Lower lobe of right lung (tissue), 2 donors: ENCODE measurements at places on chromosomes 3 and 15. TPM values are rescaled to one million over a fixed set of nuclear protein-coding genes. Genes with fewer than 3 reads are reported as not detected.
A peak's percentile ranks its signal among the peaks of the same experiment; 100 is the strongest.

- H3K36me3 ChIP-seq = no peaks in the 10 kb centered on the region
- H3K4me1 ChIP-seq = no peaks in the 10 kb centered on the region
- no peak overlapping the region for H3K4me3 ChIP-seq
- no peak for DNase-seq
- no peaks in the 10 kb centered on the region for H3K27me3 ChIP-seq
- no peak overlapping the region for H3K27ac ChIP-seq
Measured at GRCh38 chr15:101732772-101733171, 8.5 kb upstream of the TARS3 start.

GRCh38 chr15:93289941-93290617, 201.1 kb upstream of the RGMA start:
- no peak overlapping the region for H3K4me3 ChIP-seq
- DNase-seq = no peak
- H3K36me3 ChIP-seq = no peaks in the 10 kb centered on the region
- no peak overlapping the region for H3K27ac ChIP-seq
- no peaks in the 10 kb centered on the region for H3K4me1 ChIP-seq

DNA sequence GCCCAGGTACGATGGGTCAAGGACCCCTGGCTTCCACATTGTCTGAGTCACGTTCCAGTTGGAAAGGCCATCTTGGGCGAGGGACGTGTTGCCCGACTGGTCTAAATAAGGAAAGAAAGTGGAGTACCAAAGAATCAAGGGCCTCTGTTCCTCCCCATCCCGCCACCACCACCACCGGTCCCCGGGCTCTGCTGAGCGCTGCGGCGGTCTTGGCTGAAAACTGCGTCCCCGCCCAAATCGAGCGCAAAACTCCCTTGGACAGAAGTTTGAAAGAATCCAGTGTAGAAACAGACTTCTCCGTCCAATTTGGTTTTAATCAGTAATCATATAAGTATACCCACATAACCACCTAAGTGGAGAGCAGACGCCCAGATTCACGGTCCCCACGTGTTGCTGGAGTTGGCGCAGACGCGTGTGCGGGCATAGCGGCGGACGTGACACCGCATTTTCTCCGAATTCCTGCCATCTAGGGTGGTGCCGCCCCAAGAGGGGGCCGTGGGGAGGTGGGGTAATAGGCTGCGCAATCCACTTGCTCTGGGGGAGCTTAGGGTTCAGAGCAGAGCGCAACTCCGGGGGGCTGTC, 243.8 kb upstream of the TOPAZ1 start:
- peaks cover 52% of the 10 kb centered on the region for H3K4me1 ChIP-seq
- no peak overlapping the region for H3K27ac ChIP-seq
- DNase-seq = peak; percentile 42
- peak overlapping the region; percentile 59 for H3K4me3 ChIP-seq
- peaks cover 95% of the 10 kb centered on the region for H3K27me3 ChIP-seq

DNA sequence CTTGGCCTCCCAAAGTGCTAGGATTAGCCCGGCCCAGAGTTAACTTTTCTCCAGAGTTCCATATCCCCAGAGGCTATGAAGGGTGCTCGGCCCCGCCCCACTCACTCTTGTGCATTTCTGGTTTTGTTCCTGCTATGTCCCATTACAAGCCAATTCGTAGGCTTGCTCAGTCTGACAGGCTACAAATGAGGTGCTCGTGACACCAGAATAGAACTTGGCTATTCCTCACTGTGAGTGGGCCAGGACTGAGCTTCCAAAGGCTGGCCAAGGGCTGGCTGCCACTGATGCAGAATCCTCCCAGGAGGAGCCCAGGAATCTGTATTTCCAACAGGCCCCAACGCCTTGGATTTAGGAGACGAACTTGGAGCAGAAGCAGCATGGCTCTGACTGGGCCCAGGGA, 282.7 kb upstream of the C2CD4B start:
- peaks cover 9% of the 10 kb centered on the region for H3K4me1 ChIP-seq
- H3K4me3 ChIP-seq = no peak overlapping the region
- no peak overlapping the region for H3K27ac ChIP-seq
- DNase-seq = no peak

PPIP5K1 gene
- 31.6 TPM for total RNA-seq

DNA sequence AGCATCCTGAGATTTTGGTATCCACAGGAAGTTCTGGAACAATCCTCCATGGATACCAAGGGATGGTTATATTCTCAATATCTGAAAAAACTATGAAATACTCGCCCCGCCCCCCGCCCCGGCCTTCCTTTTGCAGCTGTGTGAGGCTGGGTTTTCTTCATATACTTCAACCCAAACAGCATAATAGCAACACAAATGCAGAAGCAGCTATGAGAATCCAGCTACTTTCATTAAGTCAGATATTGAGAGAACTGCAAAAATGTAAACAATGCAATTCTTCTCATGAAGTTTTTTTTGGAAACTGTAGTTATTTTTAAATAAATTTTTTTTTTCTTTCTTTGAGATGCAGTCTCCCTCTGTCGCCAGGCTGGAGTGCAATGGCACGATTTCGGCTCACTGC, 10.9 kb upstream of the IDH2 start:
- no peaks in the 10 kb centered on the region for H3K4me1 ChIP-seq
- no peaks in the 10 kb centered on the region for H3K27me3 ChIP-seq
- H3K27ac ChIP-seq = no peak overlapping the region
- H3K4me3 ChIP-seq = no peak overlapping the region
- no peak for DNase-seq

- H3K27ac ChIP-seq = no peak overlapping the region
- no peaks in the 10 kb centered on the region for H3K27me3 ChIP-seq
- no peak for DNase-seq
- no peaks in the 10 kb centered on the region for H3K36me3 ChIP-seq
- H3K4me1 ChIP-seq = peaks cover 4% of the 10 kb centered on the region
Measured at GRCh38 chr3:100089812-100090668, 24.3 kb downstream of the FILIP1L start.

DNA sequence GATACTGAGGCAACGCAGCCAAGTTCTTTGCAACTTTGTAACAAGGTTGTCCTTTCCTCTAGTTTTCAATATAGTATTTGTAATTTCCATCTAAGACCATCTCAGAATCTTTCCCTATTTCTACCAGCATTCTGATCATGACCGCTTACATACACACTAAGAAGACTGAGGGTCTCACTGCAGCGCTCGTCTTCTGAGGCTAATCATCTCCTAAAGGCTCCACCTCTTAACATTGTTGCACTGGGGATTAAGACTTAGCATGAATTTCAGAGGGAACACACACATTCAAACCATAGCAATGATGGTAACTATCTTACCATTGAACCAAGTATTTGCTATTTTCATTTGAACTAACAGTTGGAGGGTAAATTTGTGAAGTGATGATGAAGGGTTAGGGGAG, 463.3 kb upstream of the CCDC54 start:
- H3K27me3 ChIP-seq = no peaks in the 10 kb centered on the region
- no peaks in the 10 kb centered on the region for H3K4me1 ChIP-seq
- H3K36me3 ChIP-seq = no peaks in the 10 kb centered on the region
- no peak overlapping the region for H3K4me3 ChIP-seq
- DNase-seq = no peak
- no peak overlapping the region for H3K27ac ChIP-seq

- DNase-seq = no peak
- no peak overlapping the region for H3K4me3 ChIP-seq
- no peaks in the 10 kb centered on the region for H3K27me3 ChIP-seq
Measured at GRCh38 chr3:193841581-193841980, 248.6 kb downstream of the OPA1 start.

BSN gene
- total RNA-seq = 0.35 TPM

- peaks cover 37% of the 10 kb centered on the region for H3K4me1 ChIP-seq
- no peaks in the 10 kb centered on the region for H3K36me3 ChIP-seq
- H3K4me3 ChIP-seq = no peak overlapping the region
- peak overlapping the region; percentile 71 for H3K27ac ChIP-seq
- DNase-seq = peak; percentile 70
- H3K27me3 ChIP-seq = no peaks in the 10 kb centered on the region
Measured at GRCh38 chr3:125128861-125129501, 73.2 kb upstream of the HEG1 start.

DNA sequence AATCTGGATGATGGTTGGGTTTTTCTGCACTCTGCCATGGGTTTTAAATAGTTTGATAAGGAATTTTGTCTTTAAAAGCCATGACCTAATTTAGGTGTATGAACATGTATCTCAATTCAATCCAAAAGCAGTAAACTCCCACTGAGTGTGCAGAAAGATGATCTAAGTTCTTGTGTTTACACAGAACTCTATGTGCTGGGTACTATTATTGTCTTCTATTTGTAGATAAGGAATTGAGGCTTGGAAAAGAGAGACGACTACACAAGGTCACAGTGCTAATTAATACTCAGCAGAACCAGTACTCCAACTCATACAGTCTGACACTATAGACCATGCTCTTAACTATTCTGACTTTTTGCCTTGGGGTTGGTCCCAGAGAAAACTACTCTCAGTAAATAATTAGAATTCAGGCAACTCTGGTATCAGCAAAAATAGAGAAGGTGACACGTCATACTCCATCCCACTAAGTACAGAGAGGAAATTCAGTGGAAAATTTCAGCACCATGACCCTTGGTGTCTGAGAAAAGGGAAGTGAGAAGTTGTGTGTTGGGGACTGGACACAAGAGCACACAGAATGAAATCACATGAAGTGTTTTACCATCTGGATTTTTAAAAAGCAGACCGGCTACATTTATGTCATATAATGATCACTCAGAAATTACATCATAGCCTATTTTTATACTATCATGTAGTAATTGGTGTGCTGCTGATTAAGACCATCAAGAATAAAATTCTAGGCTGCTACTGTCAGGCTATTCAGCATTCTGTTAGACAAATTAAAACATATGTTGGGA, 18.3 kb upstream of the MYH15 start:
- no peak for DNase-seq
- H3K4me1 ChIP-seq = peaks cover 6% of the 10 kb centered on the region
- H3K36me3 ChIP-seq = no peaks in the 10 kb centered on the region
- H3K4me3 ChIP-seq = no peak overlapping the region

EHD4 gene
- total RNA-seq = 35.0 TPM

RHOV gene
- 1.5 TPM for total RNA-seq

FBXO40 gene
- total RNA-seq = 0.09 TPM

GRCh38 chr3:16482770-16483531, 30.5 kb downstream of the RFTN1 start:
- H3K27ac ChIP-seq = peak overlapping the region; percentile 70
- peak; percentile 82 for DNase-seq
- no peaks in the 10 kb centered on the region for H3K27me3 ChIP-seq
- H3K4me3 ChIP-seq = no peak overlapping the region
- H3K4me1 ChIP-seq = peaks cover 61% of the 10 kb centered on the region
- peaks cover 6% of the 10 kb centered on the region for H3K36me3 ChIP-seq

DNA sequence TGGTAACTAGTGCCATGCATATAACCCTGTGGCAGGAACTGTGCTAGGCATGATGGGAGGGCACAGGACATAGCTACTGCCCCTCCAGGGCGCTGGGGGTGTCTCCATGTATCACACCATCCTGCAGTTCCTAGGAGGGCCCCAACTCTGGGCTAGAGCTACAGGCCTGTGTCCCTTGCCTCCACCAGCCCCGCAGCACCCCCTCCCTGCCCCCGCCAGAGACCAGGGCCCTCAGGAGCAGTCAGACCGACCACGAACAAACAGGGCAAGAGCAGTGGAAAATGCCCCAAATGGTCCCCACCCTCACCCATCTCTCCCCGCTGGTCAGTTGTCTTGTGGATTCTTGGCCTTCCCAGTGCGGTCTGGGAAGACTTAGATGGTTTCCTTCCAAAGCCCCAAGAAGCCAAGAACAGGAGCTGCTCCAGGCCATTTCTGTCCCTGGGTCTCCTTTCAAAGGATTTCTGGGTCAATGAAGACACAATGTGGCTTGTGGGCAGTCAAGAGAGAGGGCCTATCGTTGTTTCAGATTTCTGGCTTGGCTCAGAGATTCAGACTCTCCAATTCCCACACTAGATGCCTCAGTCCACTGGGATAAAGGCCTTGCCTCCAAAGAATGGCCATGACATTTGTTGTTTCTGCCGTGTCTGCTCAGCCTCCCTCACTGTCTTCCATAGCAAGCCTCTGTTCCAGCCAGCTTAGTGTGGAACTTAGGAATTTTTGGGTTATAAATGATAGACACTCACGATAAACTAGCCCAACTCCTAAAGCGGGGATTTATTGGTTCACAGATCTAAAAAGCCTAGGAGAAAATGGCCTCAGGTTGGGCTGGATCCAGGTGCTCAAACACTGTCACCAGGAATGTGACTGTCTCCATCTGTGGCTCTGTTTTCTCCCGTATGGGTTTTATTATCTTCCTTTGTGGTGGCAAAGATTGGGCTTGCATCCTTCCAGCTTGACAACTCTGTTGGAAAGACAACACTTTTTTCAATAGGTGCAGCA, 80.6 kb downstream of the LSM3 start:
- DNase-seq = no peak
- H3K4me3 ChIP-seq = no peak overlapping the region
- peaks cover 5% of the 10 kb centered on the region for H3K4me1 ChIP-seq
- H3K36me3 ChIP-seq = no peaks in the 10 kb centered on the region

CCR5 gene
- 5.3 TPM for total RNA-seq

DNA sequence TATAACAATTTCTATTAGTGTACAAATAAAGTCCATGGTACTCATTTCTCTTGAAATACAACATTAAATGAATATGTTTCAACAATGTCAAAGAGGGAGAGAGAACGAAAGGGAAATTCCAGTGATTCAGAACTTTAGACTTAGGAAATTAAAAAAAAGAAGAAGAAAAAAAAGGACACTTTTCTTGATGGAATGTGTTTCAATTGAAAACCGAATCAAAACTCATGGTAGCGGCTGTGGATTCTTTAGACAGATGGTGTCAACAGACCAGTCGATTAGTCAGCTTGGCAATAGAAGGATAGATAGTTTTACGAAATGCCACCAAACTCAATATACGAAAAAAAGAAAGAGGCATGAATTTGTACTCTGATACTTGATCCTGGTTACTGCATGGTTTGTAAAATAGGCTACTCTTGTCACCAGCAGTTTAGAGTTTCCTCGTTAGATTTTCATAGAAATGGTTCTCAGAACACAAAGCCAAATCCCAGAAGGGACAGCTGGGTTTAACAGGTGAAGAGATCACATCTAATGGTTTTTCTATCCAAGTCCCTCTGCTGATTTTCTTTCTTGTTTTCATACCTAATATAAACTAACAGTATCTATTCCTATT, 793.5 kb downstream of the ROBO1 start:
- H3K27me3 ChIP-seq = no peaks in the 10 kb centered on the region
- no peaks in the 10 kb centered on the region for H3K4me1 ChIP-seq
- H3K4me3 ChIP-seq = no peak overlapping the region
- no peaks in the 10 kb centered on the region for H3K36me3 ChIP-seq

CLDN18 gene
- total RNA-seq = 162 TPM

- H3K27me3 ChIP-seq = no peaks in the 10 kb centered on the region
- no peak for DNase-seq
- no peak overlapping the region for H3K4me3 ChIP-seq
- H3K36me3 ChIP-seq = peaks cover 37% of the 10 kb centered on the region
Measured at GRCh38 chr3:129162729-129163579, 2.1 kb upstream of the ISY1 start.

HRG gene
- not detected for total RNA-seq
